K562 (cell line): ENCODE measurements at places on chromosomes 7 and 10. TPM values are rescaled to one million over a fixed set of nuclear protein-coding genes. Genes with fewer than 3 reads are reported as not detected.

DNA sequence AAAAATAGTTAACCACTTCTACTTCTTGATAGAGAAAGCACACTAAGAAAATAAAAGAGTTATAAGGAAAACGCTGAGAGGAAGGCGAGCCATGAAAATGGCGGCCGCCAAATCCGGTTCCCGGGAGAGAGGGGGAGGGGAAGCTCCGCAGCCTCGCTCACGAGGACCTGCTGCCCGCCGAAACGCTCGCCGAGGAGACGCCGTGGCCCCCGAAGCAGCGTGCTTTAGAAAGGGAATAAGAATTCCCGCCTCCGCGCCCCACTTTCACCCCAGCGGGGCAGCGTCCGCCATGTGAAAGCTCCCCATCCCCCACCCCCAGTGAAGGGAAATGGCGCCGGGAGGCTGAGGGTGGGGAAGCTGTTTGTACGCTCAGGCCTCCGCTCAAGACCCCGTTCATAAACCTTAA, 505 bp downstream of the HNRNPA2B1 start:
- DNase-seq = peak; percentile 47

DNA sequence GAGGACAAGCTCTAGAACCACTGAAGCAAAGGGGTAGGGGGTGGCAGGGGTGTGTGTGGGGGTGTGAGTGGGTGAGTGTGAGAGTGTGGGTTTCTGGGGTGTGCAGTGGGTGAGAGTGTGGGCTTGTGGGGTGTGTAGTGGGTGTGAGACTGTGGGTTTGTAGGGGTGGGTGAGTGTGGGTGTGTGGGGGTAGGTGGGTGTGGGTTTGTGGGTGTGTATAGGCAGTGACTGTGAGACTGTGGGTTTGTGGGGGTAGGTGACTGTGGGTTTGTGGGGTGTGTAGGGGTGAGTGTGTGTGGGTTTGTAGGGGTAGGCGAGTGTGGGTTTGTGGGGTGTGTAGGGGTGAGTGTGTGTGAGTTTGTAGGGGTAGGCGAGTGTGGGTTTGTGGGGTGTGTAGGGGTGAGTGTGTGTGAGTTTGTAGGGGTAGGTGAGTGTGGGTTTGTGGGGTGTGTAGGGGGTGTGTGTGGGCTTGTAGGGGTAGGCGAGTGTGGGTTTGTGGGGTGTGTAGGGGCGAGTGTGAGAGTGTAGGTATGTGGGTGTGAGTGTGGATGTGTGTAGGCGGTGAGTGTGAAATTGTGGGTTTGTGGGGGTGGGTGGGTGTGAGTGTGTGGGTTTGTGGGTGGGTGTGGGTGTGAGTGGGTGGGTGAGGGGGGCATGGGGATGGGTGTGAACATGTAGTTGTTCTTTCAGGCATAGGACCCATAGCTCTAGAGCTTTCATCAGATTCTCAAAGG, 8.8 kb downstream of the NOS3 start:
- no peak for DNase-seq

- no peak for DNase-seq
These were observed 73.0 kb upstream of the LEP start for GRCh38 chr7:128167791-128168666.

- DNase-seq = peak; percentile 21
These were observed 30.0 kb downstream of the SLC26A4 start for GRCh38 chr7:107690611-107691010.

GRCh38 chr10:7507887-7508726, 97.3 kb upstream of the SFMBT2 start:
- DNase-seq = no peak

DNA sequence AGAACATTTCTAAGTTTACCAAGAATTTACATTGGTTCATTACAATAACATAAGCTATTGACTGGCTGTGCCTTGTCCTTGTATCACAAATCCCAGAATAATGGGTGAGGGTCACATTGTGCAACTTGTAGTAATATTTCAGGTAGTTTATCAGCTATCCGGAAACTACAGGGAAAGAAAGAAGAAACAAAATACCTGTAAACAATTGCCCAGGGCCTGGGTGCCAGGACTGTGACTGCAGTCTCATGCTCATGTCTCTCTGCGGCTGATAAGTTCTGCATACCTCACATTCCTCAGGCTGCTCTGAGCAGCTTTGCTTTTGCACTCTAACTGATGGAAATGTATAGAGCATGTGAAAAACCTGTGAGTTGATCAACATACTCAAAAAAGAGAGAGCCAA, 131.8 kb upstream of the TRIM24 start:
- DNase-seq = no peak

DNA sequence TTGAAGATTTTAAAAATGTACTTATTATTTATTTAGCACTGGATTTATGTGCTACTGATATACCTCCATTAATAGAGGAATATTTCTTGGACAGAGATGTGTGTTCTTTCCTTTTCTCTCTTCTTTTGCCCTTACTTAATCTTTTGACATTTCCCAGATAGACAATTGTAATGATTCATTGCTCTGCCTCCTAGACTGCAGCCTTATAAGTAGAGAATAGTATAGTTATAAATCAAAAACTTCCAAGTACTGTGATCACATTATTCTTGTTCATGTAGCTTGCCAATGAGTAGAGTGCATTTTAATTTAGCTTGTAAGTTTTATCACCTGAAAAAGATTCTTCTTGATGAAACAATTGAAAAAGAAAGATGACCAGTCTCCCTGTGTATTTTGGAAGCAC, 47.6 kb downstream of the CASD1 start:
- no peak for DNase-seq

- no peak for DNase-seq
These were observed 29.0 kb downstream of the CUL1 start for GRCh38 chr7:148727501-148728278.

DNA sequence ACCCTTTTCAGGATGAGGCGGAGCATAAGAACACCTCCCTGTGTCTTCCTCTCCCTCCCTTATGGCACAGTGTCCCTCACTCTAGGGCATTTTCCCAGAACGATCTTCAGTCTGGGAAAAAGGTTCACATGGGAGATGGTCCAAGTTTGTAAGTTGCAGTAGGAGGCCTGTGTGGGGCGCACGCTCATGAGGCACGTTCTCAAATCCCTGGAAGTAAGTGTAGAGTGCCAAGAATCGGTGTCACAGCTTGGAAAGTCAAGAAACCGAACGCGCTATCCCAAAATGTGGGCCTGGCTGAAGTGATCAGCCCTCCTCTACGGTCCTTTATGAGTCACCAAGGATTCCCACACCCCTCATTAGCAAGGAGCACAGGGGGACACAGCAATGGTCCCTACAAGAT, 23.9 kb upstream of the SMARCD3 start:
- DNase-seq = no peak

DNA sequence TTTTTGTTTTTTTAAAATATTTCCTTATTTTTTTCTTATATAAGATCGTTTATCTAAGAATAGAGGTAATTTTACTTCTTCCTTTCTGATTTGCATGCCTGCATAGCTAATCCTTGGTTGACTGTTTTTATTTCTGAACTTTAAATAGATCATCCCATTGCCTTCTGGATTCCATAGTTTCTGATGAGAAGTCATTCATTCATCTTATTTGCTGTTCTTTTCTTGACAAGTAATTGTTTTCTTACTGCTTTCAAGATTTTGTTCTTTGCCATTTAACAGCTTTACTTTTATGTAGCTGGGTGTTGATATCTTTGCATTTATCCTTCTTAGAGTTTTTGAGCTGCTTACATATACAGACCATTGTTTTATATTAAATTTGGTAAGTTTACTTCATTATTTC, 437.9 kb downstream of the SDK1 start:
- no peak for DNase-seq

GRCh38 chr7:92794391-92794790, 42.0 kb downstream of the CDK6 start:
- DNase-seq = no peak

DNA sequence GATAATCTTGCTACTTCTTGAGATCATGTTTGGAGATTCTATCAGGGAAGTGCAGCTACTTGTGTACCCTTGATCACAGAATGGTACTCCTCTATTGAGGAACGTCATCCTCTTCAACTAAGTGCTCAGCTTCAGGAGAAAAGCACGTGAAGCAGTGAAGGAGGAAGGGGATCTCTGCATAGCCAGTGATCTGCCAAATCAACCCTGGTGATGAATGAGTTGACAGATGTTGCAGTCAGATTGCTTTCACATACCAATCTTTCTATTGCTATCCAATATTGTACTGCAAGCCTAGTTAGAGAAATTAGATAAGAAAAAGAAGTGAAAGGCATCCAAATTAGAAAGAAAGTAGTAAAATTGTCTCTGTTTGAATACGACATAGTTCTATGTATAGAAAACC, 309.4 kb downstream of the TWIST1 start:
- DNase-seq = no peak

GRCh38 chr10:107631876-107632275, 467.4 kb upstream of the SORCS1 start:
- no peak for DNase-seq

The FAS gene
- 0.36 and 0.55 TPM in 2 replicates for total RNA-seq

The EZH2 gene
- total RNA-seq = 109 and 118 TPM in 2 replicates

The CARD11 gene
- 11.4 and 12.8 TPM in 2 replicates for total RNA-seq

The MKX gene
- 0.07 TPM in 1 of 2 replicates, not detected in the other for total RNA-seq
